ENCODE measurements at places on chromosomes 13 and 19. TPM values are rescaled to one million over a fixed set of nuclear protein-coding genes. Genes with fewer than 3 reads are reported as not detected.

The NRTN gene
- not detected for total RNA-seq

The C19orf81 gene
- total RNA-seq, result not detected

The ZMYM5 gene
- 8.0 TPM for total RNA-seq

The ZSCAN4 gene
- total RNA-seq, result not detected

DNA sequence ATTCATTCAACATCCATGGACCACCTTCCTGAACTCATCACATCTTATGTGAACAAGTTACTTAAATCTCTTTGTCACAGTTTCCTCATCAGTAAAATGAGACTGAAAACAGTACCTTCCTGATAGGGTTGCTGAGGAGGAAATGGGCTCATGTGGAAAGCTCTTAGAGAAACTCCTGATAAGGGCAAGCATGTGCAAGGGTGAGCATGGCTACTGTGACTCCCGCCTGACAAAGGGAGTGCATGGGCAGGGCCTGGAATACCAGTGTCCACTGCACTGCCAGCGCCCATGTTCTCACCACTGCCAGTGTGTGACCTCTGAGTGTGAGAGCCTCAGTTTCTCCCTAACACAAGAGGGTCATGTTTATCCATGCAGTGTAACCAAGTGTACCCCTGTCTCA is 27.3 kb upstream of the IL17D start:
- no peak for DNase-seq
- no peaks in the 10 kb centered on the region for H3K4me1 ChIP-seq
- H3K4me3 ChIP-seq, result no peak overlapping the region
- H3K36me3 ChIP-seq, result no peaks in the 10 kb centered on the region

DNA sequence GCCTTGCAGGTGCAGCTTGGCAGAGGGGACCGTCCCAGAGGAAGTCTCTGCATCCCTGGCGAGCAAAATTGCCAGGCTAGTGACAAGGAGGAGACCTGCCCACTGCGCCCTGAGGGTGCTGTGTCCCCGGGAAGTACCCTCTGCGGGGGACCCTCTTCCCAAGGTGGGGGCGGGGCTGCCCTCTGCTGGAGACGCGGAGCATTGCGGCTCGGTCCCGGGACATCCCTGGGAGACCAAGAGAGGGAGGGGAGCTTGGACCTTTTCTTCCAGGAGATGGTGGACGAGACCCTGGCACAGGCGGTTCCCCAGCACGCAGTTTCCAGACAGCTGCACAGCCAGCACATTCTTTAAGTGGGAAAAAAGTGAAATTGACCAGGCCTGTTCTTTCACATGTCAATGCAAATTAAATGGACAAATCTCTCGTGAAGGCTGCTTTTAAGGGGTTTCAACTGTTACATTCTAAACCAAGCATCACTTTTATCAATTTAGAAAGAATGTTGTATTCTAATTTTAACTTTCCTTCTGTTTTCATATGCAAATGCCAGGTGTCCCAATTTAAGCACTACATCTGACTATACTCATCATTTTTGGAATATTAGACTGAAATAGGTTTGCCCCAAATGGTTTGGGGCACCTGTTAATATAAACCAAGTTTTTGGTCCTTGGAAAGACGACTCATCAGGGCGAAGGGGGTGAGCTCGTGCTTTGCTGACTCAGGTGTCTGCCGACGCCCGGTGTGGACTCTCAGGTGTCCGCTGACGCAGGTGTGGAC is 60.7 kb downstream of the MCF2L start:
- H3K4me3 ChIP-seq, result no peak overlapping the region
- no peaks in the 10 kb centered on the region for H3K4me1 ChIP-seq
- no peaks in the 10 kb centered on the region for H3K27me3 ChIP-seq
- no peak overlapping the region for H3K27ac ChIP-seq

- DNase-seq, result no peak
- no peaks in the 10 kb centered on the region for H3K36me3 ChIP-seq
- no peak overlapping the region for H3K27ac ChIP-seq
- H3K27me3 ChIP-seq, result peaks cover 15% of the 10 kb centered on the region
Measured at GRCh38 chr19:41195675-41196497, 2.9 kb downstream of the CYP2S1 start.

- H3K4me1 ChIP-seq, result peaks cover 3% of the 10 kb centered on the region
- H3K27me3 ChIP-seq, result 0 out of 2 replicates have a peak, but pooled peaks cover 3% of the 10 kb centered on the region
- H3K27ac ChIP-seq, result no peak overlapping the region
- no peak overlapping the region for H3K4me3 ChIP-seq
- H3K36me3 ChIP-seq, result no peaks in the 10 kb centered on the region
- no peak for DNase-seq
Measured at GRCh38 chr19:41997851-41998229, 3.8 kb upstream of the ATP1A3 start.

DNA sequence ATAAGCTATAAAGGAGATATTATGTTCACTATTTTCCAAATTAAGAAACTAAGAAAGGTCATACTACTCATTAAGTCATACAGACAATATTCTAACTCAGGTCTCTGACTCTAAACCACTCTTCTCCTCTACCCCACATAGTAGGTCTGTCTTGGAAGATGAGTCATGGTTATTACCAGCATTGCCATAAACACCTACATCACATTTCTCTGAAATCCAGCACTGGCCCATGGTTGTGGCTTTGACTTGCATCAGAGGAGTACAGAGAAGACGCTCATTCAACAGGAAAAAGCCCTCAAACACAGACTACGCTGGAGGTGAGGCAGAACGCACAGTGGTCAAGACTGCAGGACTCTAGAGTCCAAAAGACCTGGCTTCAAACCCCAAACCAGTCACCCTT is 476.8 kb downstream of the COG6 start:
- H3K27ac ChIP-seq, result no peak overlapping the region
- H3K27me3 ChIP-seq, result no peaks in the 10 kb centered on the region
- no peak overlapping the region for H3K4me3 ChIP-seq
- H3K36me3 ChIP-seq, result no peaks in the 10 kb centered on the region
- DNase-seq, result no peak
- H3K4me1 ChIP-seq, result no peaks in the 10 kb centered on the region

GRCh38 chr19:15213715-15214381 is 13.1 kb upstream of the NOTCH3 start:
- no peaks in the 10 kb centered on the region for H3K4me1 ChIP-seq
- H3K27me3 ChIP-seq, result no peaks in the 10 kb centered on the region
- no peak overlapping the region for H3K27ac ChIP-seq
- H3K4me3 ChIP-seq, result no peak overlapping the region

DNA sequence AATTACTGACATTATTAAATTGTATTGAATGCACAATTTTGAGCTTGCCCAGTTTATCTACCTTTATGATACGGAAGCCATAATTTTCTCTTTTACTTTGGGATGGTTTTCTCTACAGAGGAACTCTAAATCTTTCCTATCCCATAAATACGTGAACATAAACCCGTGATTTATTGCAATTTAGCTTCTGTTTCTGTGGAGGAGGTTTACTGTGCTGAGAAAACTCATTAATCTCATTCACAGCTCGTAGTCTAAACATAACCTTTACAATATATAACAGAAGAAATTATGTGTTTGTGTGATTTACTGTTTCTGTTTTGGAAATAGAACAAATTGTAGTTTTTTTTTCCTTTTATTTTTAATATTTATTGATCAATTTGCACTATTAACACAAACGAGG is 207.1 kb upstream of the PCDH9 start:
- DNase-seq, result no peak
- no peaks in the 10 kb centered on the region for H3K27me3 ChIP-seq
- H3K36me3 ChIP-seq, result no peaks in the 10 kb centered on the region

DNA sequence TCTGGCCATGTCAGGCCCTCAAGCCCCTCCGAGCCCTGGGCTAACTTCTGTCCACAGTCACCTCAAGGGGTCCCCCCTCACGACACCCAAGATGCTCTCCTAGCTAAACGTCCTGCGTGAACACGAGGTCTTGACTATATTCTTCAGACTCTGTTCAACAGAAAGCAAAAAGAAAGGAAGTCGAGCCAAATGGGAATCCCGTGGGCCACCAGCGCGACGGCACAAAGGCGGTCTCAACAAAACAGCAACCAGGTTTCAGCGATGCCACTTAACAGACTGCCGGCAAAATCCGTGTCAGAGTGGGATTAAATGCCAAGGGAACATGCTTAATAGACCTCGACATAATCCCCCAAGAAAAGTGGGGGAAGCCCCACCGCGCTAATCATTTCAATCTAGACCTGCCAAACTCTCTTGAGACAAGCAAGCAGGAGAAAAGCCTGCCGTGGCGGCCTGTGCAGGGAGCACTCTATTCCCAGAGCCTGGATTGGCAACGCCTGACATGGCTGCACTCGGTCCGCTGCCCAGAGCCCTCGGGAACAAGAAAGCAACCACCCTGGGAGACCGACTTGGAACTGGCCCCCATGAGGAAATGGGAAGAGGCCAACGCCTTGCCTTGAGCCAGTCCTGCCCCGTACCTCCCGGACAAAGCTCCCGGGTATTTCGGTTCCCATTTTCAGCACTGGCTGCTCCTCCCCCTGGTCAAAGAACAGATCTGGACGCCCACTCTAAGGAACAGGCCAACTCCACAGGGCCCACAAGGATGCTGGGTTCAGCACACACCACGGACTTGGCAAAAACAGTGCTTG is 16.0 kb downstream of the ZC3H4 start:
- H3K27me3 ChIP-seq, result no peaks in the 10 kb centered on the region
- H3K4me1 ChIP-seq, result peaks cover 28% of the 10 kb centered on the region
- H3K4me3 ChIP-seq, result no peak overlapping the region
- H3K36me3 ChIP-seq, result peaks cover 19% of the 10 kb centered on the region

DNA sequence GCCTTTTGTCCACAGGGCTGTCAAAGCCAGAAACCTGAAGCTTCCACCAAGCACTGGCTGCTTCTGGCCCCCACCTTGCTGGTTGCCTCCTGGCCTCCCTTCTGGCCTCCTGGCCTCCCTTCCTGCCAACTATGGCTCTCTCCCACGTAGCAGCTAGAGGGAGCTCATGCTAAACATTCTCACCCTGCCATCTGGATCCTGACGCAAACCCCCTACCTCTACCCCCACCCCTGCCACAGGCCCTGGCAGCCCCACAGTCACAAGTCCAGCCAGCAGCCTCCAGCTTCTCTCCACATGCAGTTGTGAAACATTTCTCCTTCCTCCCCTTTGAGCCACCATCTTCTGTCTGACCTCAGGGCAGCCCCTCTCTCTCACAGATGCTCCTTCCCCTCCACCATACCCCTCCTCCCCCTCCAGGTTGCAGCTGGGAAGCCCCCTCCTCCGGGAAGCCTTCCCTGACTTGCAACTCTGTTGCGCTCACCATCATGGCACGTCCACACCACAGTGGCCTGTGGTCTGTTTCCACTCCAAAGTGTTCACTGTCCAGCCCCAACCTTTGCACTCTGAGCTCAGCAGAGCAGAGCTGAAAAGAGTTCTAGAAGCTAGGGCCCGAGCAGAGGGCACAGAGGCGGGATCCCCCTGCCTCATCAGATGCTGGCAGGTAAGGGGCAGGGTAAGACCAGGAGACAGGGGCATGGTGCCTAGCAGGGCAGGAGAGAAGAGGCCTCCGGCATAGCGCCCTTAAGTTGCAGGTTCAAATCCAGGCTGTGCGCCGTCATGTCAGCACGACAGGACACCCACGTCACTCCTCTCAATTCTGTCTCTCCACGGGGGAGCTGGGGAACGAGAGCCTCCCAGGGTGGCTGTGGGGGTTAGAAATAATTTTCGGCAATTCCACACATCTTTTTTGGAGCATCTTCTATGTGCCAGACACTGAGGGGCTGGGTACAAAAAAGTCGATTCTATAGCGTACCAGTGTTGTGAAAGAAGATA is 7.3 kb downstream of the ADGRL1 start:
- H3K4me1 ChIP-seq, result no peaks in the 10 kb centered on the region
- H3K36me3 ChIP-seq, result no peaks in the 10 kb centered on the region
- H3K27ac ChIP-seq, result no peak overlapping the region
- DNase-seq, result no peak

DNA sequence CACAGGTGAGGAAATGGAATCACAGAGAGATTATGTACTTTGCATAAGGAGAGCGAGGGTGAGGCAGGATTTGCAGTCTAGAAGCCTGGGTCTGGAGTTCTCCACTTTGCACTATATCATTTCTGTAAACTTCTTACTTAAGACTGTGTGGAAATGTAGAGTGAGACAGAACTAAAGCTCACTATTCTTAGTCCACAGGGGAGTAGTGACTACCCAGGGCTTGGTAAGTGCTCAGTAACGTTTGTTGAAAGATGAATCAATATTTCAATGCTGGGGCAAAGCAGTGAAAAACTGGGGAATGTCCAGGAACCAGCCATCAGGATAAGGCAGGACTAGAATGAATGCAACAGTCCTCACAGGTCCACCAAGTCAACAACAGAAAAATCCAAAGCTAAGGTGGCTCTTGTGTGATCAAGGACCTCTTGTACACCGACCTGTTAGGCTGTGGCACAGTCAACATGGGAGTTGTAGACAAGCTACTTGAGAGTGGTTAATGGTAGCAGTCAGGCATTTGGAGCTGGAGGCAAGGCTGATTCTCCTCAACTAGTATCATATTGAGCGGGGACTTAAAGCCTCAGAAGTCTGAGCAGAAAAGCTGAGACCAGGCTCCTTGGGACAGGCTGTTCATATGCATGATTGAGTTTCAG is 929 bp upstream of the TNFSF13B start:
- H3K27me3 ChIP-seq, result no peaks in the 10 kb centered on the region
- H3K36me3 ChIP-seq, result no peaks in the 10 kb centered on the region
- no peak for DNase-seq

GRCh38 chr13:101341464-101341863 is 74.8 kb downstream of the NALCN start:
- H3K4me3 ChIP-seq, result no peak overlapping the region
- no peak for DNase-seq
- no peaks in the 10 kb centered on the region for H3K27me3 ChIP-seq
- no peak overlapping the region for H3K27ac ChIP-seq
- H3K36me3 ChIP-seq, result no peaks in the 10 kb centered on the region

- no peaks in the 10 kb centered on the region for H3K27me3 ChIP-seq
- H3K27ac ChIP-seq, result peak overlapping the region; percentile 24
- no peak for DNase-seq
- no peak overlapping the region for H3K4me3 ChIP-seq
- peaks cover 10% of the 10 kb centered on the region for H3K36me3 ChIP-seq
Measured at GRCh38 chr19:50427997-50428425, 4.7 kb upstream of the MYBPC2 start.

DNA sequence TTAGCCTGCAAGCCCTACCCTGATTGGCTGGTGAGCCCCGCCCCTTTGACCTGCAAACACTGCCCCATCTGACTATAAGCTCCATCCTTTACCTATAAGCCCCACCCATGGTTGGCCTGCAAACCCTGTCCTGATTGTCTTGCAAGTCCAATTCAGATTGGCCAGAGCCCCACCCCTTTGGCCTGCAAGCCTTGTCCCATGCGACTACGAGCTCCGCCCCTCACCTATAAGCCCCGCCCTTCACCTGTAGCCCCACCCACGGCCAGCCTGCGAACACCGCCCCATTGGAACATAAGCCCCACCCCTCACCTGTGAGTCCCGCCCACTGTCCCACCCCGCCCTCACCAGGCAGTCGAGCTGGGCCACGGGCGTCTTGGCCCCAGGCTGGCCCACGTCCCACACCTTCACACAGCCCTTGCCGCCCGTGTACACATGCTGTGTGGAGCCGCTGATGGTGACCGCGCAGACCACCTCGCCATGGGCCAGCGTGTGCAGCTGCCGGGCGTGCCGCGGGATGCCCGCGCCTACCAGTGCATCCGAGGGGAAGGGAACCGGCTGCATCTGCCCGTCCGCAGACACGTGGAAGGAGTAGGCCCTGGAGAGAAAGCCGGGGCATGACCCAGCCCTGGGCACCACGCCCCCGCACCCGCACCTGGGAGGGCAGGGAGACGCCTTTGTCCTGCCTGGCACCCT is 22.9 kb downstream of the TLE2 start:
- no peaks in the 10 kb centered on the region for H3K36me3 ChIP-seq
- no peak for DNase-seq
- no peak overlapping the region for H3K4me3 ChIP-seq
- no peaks in the 10 kb centered on the region for H3K4me1 ChIP-seq
- no peaks in the 10 kb centered on the region for H3K27me3 ChIP-seq

Measured in GM12878 (cell line).